Effector memory CD8-positive, alpha-beta T cell (primary cell): ENCODE measurements at places on chromosomes 2 and 18.

DNA sequence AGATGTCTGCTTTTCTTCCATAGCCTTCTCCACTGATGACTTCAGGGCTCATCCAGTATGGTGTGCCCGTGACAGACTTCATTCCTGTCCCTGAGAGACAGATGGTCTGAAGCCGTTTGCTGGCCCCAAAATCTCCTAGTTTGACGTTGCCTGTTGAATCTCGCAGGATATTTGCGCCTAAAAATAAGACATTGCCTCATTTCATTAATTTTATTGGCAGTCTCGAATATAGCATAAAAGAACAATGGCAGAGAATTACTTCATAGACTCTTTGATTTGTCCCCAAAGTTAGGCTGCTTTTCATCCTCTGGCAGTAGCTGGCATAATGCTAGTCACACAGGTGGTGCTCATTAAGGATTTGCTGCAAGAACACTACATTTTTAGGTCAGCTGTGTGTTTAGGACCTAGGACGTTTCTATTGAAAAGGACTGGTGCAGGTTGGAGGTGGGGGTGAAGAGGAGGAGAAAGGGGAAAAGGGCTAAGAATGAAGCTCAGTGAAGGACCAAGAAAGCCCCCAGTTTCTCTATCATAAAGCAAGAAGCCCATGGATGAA, 14.7 kb upstream of the ERCC3 start:
- H3K36me3 ChIP-seq, result peaks cover 41% of the 10 kb centered on the region
- no peaks in the 10 kb centered on the region for H3K27me3 ChIP-seq
- no peaks in the 10 kb centered on the region for H3K4me1 ChIP-seq
- no peak overlapping the region for H3K27ac ChIP-seq
- H3K4me3 ChIP-seq, result no peak overlapping the region

- H3K4me3 ChIP-seq, result no peak overlapping the region
- DNase-seq, result no peak
- peaks cover 62% of the 10 kb centered on the region for H3K36me3 ChIP-seq
- H3K27me3 ChIP-seq, result no peaks in the 10 kb centered on the region
- peak overlapping the region; percentile 98 for H3K27ac ChIP-seq
Observed at GRCh38 chr18:77113361-77114151, 19.0 kb downstream of the MBP start.

- no peak overlapping the region for H3K27ac ChIP-seq
- no peaks in the 10 kb centered on the region for H3K36me3 ChIP-seq
- DNase-seq, result no peak
Observed at GRCh38 chr2:168703926-168704325, 98.5 kb upstream of the NOSTRIN start.

DNA sequence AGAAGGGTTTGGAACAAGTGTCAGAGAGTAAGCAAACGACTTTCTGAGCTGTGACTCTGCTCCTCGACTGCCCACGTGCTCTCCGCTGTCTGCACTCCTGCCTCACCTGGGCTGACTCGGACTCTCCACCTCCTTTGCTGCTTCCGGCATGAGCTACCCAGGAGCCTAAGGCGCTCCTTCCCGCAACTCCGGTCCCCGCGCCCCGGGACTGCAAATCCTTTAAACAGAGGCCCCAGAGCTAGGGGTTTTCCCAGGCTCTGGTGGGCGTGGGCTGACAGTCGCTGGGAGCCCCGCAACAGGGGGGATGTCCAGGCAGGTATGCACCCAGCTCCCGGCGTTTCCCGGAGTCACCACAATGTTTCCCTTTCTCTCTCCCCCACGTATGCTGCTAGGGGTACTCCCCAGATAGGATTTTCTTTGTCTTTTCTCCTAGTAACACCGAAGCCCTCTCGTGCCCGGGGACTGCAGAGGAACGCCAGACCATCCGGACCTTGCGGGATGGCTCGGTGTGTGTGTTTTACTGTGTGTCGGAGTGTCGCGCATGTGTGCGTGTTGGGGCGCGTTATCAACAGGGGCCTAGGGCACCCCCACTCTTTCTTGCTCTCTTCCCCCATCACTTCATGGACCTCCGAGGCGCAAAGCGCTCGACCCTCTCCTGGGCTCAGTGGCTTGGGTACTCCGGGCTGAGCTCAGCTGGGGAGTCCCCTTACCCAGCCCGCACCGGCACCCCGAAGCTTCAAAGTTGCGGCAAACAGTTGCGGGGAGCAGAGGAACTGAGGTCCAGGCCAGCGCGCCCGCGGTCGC, 691 bp upstream of the THSD7B start:
- H3K4me1 ChIP-seq, result no peaks in the 10 kb centered on the region
- DNase-seq, result no peak
- H3K27ac ChIP-seq, result no peak overlapping the region
- H3K27me3 ChIP-seq, result peaks cover 64% of the 10 kb centered on the region
- no peaks in the 10 kb centered on the region for H3K36me3 ChIP-seq

- H3K27me3 ChIP-seq, result peaks cover 48% of the 10 kb centered on the region
- H3K4me3 ChIP-seq, result no peak overlapping the region
- no peak overlapping the region for H3K27ac ChIP-seq
- DNase-seq, result no peak
Observed at GRCh38 chr2:26633993-26634595, 7.1 kb downstream of the CIB4 start.
